ENCODE measurements at places on chromosomes 13 and 19.
A peak's percentile ranks its signal among the peaks of the same experiment; 100 is the strongest.

DNA sequence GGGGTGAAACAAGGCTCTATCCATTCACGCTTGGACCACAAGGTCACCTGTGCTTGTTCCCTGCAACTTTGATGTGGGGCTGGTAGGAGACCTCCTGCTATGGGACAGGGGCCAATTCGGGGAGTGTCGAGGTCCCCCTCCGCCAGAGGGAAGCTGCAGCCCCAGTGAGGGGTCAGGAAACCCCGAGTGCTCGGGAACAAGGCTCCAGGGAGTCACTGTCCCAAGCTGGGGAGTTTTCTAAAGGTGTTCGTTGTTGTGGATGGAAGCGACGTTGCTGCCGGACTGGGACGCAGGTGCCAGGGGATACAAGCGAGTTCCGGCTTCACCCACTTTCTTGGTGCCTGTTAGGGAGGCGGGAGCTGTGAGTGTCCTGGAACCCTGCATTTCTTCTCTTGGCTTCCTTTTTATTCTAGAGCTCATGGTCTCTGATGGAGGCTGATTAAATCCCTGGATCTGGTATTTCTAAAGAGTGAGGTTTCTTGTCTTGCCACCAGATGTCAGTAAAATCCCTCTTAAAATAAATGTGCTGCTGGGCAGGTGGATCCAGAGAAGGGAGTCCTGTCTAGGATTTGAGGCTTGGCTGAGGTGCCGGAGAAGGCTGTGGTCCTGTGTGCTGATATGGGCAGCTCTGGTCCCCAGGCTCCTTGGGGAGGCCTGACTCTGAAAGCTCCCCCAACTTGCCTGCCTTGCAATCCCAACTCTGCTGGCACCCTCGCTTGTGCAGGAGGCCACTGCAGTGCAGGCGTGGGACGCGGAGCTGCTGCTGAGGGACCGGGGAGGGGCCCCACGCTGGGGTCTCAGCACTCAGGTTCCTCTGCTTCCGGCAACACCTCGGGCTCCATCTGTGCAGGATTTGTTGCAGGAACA, 153.9 kb downstream of the TEX29 start:
- DNase-seq, result peak; percentile 82

DNA sequence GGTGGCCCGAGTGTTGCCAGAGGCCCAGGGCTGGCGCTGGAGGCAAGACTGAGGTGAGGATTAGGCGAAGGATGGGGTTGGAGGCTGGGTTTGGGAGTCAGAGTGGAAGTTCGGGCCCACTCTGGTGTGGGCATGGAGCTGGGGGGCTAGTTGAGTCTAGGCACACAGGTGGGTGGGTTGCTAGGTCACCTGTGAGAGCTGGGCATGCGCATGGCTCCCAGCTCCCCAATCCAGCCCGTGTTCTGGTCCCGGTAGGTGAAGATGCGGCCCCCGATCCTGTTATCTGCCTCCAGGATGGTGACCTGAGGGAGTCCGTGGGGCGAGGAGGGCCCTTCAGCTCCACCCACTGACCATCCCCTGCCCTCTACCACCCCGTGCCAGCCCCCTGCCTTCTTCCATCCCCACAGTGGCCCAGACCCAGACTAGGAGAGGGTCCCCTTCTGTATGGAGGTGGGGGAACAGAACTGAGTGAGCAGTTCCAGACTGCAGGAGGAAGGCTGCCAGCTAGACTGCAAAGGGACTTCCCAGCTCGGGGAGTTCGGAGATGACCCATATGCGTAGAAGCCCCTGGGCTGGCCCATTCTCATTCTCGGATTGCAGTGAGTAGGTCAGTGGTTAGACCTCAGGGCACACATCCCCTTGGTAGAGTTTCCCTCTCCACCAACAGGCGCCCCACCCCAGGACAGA, 1.7 kb downstream of the IL4I1 start:
- DNase-seq, result no peak

- no peak for DNase-seq
Measured at GRCh38 chr13:106752584-106753170, 184.7 kb upstream of the ARGLU1 start.

GRCh38 chr19:22527554-22527953, 105.4 kb upstream of the ZNF98 start:
- DNase-seq, result no peak

- DNase-seq, result peak; percentile 86
Measured at GRCh38 chr19:12769689-12770088, 5.7 kb downstream of the HOOK2 start.

GRCh38 chr19:48686088-48686487, 9.7 kb upstream of the FUT2 start:
- DNase-seq, result no peak

GRCh38 chr19:13537454-13537853, 31.2 kb upstream of the CACNA1A start:
- DNase-seq, result peak; percentile 8

DNA sequence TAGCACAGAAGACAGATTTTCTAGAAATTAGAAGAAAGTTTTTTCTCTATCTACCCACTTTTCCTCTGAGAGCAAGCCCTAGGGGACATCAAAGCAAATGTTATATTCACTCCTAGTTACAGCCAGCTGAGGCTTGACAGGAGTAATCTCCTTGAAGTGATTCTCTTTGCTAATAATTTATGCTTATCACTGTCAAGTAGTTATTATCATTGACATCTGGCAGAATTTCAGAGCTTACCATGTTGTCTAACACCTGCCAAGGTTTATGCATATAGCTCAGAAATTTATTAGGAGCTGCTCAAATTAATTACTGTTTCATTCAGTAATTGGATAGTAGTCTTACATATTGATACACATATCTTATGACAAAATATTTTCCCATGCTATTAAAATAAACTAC, 465.9 kb upstream of the ATXN8OS start:
- DNase-seq, result no peak

DNA sequence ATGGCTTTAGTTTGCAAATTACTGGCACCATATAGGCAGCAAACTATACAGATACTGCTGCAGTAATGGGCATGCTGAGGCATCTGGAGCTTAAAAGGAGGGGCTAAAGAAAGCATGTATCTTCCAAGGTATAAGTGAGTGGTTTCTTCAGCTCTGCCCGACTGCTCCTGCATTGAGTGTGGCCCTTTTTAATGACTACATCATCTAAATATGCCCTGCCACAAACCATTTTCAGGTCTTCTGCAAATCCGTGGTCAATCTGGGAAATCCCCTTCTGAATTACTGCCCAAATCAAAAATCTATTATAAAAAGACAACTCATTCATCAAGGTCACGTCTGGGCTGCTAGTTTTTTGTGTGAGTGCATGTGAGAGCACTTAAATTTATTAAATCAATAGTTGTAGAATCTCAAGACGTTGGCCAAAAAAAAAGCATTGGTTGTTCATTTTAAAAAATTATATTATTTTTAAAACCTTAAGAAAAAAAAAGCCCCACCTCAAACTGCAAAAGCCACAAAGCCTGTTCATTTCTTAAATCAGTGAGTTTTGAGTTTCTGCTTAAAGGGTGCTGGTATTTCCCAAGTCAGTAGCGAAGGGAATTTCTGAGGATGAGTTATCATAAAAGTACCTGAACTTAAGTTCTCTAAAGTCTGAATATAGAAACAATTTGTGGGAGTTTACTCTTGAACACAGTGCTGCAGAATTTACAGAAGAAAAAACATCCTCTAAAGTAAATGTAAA, 16.3 kb downstream of the LCP1 start:
- DNase-seq, result no peak

DNA sequence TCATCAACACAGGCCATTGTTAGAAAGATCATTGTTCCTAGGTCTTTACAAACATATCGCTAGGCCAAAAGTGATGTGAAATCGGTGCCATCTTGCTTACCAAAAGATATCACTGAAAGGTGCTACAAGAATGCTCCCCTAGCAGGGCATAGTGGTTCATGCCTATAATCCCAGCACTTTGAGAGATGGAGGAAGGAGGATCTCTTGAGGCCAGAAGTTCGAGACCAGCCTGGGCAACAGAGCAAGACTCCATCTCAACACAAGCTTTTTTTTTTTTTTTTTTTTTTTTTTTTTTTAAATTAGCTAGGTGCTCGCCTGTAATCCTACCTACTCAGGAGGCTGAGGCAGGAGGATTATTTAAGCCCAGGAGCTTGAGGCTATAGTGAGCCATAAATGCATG, 92.1 kb downstream of the DACH1 start:
- no peak for DNase-seq

- DNase-seq, result no peak
Measured at GRCh38 chr19:48867123-48867745, 1.2 kb downstream of the PLEKHA4 start.

DNA sequence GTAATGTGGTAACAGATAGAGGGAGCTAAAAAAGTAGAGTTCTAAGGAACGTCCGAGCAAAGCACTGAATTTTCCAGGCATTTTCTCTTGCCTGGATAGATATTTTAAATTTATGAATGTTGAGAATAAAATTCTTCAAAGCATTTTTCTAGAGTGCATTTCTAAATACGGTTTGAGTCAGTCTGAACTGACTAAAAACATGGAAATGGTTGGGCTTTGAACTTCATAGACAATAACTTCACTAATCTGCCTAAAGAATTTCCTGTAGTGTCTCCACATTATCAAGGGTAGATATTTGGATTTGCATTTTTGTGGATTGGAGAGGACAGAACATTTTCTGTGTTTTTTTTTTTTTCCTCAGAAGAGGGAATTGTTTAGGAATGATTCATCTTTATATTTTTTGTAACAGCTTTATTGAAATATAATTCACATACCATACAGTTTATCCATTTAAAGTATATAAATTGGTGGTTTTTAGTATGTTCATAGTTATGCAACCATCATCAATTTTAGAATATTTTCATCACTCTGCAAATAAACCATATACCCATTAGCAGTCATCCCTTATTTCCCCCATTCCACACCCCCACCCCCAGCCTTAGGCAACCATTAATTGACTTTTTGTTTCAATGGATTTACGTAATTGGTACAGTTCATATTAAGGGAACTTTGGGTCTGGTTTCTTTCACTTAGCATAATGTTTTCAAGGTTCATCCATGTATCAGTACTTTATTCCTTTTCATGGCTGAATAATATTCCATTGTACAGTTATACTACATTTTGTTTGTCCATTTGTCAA, 20.7 kb downstream of the GARRE1 start:
- no peak for DNase-seq

GRCh38 chr19:16497042-16497441, 848 bp downstream of the C19orf44 start:
- no peak for DNase-seq

GRCh38 chr13:85806553-85807175, 7.4 kb upstream of the SLITRK6 start:
- peak; percentile 12 for DNase-seq

DNA sequence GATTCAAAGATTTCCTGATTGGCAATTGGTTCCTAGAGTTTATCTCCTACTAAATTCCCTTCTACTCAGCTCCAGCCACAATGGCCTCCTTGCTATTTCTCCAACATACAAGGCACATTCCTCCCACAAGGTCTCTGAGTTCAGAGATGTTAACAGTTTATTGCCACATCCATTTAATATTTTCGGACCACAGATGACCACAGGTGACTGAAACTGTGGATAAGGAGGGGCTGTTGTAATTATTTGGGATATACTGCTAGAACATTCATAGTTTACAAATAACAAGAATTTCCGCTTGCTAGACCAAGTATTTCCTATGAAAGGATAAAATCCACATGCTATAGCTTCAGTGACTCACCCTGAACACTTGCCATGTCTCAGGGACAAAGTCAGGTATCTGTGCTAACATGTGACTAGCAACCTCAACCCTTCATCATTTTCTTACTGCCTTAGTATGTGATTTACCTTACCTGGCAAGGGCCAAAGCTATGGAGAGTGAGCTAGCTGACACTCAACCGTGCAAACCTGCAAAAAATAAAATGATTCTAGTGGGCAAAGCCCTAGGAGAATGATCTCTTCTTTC, 117.7 kb downstream of the TBC1D4 start:
- DNase-seq, result no peak

GRCh38 chr13:62626771-62627170, 1211.1 kb upstream of the PCDH20 start:
- DNase-seq, result peak; percentile 38

Measured in iPS-NIHi11 (cell line).